CD4-positive, alpha-beta memory T cell (primary cell): ENCODE measurements at places on chromosomes 3 and 15. TPM values are rescaled to one million over a fixed set of nuclear protein-coding genes. Genes with fewer than 3 reads are reported as not detected.

DNA sequence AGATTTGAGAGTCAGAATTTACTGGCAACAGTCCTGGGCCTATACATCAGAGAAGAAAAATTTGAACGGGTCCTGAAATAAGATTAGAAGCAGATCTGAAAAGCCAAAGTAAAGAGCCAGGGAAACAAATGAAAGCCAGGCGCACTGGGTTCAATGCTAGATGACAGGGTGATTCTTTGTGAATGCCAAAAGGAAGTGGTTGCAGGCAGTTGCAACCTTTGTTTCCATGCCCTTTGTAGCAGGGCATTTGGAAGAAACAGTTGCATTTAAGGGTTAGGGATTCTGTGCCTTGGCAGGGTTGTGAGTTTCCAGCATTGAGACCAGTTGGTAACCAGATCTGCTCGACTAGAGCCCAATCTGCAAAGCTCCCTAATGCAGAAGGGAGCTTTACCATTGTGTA is 36.4 kb upstream of the MTHFS start:
- no peaks in the 10 kb centered on the region for H3K27me3 ChIP-seq
- no peak overlapping the region for H3K4me3 ChIP-seq
- H3K4me1 ChIP-seq: no peaks in the 10 kb centered on the region
- H3K27ac ChIP-seq: no peak overlapping the region

GRCh38 chr3:82002986-82003642 is 241.7 kb upstream of the GBE1 start:
- H3K27me3 ChIP-seq: no peaks in the 10 kb centered on the region
- no peak for DNase-seq
- no peak overlapping the region for H3K4me3 ChIP-seq
- no peaks in the 10 kb centered on the region for H3K36me3 ChIP-seq
- H3K27ac ChIP-seq: no peak overlapping the region
- H3K4me1 ChIP-seq: no peaks in the 10 kb centered on the region

GRCh38 chr3:39970982-39971381 is 161.6 kb downstream of the MYRIP start:
- no peaks in the 10 kb centered on the region for H3K36me3 ChIP-seq
- DNase-seq: no peak
- no peak overlapping the region for H3K27ac ChIP-seq
- no peaks in the 10 kb centered on the region for H3K27me3 ChIP-seq
- H3K4me3 ChIP-seq: no peak overlapping the region

GRCh38 chr15:27491666-27492621 is 521.0 kb downstream of the GABRG3 start:
- no peak for DNase-seq
- H3K4me3 ChIP-seq: no peak overlapping the region
- H3K4me1 ChIP-seq: no peaks in the 10 kb centered on the region
- no peaks in the 10 kb centered on the region for H3K27me3 ChIP-seq
- no peak overlapping the region for H3K27ac ChIP-seq
- H3K36me3 ChIP-seq: no peaks in the 10 kb centered on the region

FETUB gene
- polyA plus RNA-seq: not detected

HGD gene
- not detected for polyA plus RNA-seq

CPNE9 gene
- polyA plus RNA-seq: not detected
